ENCODE measurements at places on chromosomes 1 and 21.

DNA sequence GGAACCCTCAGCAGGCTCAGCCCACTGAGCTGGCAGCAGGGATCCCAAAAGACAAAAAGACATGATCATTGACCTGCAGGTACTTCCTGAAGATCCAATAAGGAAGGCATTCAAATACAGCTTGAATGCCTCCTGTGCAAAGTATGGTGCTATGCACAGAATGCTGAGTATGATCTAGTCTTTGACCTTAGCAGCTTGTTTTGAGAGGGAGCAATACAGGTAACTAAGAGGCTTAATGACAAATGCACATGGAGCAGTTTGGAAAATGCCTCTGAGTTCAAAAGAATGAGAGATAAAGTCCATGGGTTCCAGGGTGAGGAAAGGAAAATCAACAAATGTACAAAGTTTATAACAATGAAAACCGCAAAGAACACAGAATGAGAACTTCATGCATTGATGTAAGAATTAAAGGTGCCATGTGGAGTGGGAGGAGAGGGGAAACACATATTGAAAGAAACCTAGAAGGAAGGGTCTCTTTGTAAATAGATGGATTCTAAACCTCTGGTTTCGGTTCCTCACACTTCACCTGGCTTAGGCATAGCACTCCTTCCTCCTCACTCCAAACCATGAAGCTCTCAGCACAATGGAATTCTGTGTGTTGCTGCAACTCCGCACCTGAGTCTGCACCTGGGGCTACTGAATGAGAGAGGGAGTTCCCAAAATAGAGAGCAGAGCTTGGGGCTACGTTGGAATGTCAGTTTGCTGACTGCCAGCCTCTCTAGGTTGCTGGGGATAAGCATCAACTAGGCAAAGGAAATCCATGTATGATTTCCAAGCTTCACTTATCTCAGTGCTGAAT, 77.6 kb downstream of the PLXNA2 start:
- no peak for DNase-seq

- no peak for DNase-seq
These were observed 45.6 kb upstream of the CLIC4 start for GRCh38 chr1:24699628-24700027.

DNA sequence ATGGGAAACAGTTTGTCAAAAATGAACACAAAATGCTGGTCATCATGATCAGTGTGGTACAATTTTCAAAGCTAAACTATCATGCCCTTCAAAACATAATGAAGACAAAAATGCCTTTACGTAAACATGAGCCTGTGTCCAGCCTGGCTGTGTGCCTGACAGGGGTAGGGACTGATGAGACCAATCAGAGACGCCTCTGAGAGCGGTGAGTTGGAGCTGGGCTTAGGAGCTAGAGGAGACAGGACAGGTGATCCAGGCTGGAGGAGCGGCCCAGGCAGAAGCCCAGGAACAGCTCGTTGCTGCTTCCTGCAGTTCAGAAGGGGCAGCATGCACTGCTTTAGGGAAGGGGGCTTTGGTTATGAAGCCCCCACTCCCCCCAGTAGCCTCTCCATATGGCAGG, 70.0 kb downstream of the ARHGEF10L start:
- DNase-seq = no peak

DNA sequence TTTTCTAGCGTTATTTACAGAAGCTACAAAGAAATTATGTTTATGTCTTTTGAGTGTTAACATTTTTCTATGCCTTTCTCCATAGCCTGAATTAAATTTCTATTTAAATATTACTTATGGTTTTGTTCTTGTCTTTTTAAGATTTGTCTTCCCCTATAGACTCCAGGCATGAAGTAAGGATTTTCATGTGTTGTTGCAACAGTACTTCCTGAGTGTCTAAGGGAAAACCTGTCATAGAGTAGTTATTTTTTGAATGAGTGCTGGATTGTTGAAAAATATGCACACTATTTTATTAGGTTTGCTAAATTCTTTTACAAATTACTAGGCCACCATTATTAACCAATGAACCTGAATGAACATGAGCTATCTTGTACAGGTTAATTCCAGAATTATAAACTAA, 27.1 kb downstream of the SAMSN1 start:
- no peak for DNase-seq

GRCh38 chr1:111507411-111508201, 4.2 kb upstream of the ADORA3 start:
- DNase-seq = peak; percentile 57

DNA sequence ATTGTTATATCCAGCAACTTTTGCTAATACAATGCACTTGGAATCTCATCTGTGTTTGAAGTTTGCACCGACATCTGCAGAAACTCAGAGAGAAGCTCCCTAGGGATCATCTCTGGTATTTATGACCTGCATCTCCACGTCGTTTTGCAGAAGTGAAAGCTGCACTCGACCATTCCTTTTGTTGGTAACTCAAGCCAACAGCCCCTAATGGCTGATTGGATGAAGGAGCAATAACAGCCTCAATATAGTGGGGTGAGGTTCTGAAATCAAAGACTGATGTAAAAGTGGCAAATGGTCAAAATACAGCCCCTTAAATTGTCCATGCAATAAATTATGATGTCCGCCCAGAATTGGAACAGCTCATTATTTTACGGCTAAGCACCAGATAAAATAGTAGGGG, 344.2 kb upstream of the KAZN start:
- DNase-seq = no peak

- DNase-seq = no peak
These were observed 1.1 kb upstream of the TBX15 start for GRCh38 chr1:118989006-118989815.

DNA sequence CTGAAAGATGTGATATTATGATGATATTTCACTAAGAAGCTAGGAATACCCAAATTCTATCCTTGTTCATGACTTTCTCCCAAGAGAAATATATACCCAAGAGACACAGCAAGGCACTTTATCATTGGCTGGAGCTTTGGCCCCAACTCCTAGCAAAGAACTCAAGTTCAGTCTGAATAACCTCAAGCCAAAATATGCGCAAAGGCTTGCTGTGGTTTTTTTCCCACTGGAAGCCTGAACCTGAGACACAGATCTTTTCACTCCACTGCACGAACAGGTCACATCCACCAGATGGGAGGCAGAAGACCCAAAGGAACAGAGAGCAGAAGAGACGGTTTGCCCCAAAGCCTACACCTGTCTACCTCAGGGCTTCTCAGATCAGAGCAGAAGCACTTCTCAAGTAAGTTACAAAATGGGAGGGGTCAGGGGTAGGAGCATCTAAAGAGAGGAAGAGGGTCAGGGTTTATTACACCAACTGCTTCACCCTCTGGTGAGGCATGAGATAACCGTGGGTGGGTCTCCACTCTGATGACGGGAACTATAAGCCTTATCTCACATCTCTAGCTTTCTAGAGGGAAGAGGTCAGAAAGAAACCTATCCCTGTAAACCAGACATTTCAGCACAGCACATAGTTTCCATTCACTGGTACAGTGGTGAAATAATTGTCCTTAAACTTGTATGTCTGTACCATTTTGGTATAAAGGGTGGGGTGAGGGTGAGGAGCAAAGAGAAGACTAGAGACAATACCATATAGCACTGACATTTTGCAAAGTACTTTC, 17.1 kb upstream of the CDC42BPA start:
- no peak for DNase-seq

GRCh38 chr1:97640677-97641076, 280.2 kb downstream of the DPYD start:
- DNase-seq = no peak

DNA sequence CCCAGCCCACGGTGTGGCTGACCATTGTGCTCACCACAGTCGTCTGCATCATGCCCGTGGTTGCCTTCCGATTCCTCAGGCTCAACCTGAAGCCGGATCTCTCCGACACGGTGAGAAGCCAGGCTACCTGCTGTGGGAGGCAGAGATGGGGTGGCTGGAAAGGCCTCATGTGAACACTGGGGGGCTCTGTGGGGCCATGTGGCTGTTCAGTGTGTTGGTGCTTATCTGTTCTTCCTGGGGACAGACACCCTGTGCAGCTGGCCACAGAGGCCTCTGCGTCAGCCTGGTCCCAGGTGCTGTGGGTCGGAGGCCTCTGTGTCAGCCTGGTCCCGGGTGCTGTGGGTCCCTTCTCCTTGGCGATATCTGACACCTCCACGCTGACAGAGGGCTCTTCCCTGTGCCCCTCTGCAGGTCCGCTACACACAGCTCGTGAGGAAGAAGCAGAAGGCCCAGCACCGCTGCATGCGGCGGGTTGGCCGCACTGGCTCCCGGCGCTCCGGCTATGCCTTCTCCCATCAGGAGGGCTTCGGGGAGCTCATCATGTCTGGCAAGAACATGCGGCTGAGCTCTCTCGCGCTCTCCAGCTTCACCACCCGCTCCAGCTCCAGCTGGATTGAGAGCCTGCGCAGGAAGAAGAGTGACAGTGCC, 23.2 kb downstream of the ATP8B2 start:
- no peak for DNase-seq

- no peak for DNase-seq
These were observed 8.5 kb downstream of the IL23R start for GRCh38 chr1:67174716-67175284.

DNA sequence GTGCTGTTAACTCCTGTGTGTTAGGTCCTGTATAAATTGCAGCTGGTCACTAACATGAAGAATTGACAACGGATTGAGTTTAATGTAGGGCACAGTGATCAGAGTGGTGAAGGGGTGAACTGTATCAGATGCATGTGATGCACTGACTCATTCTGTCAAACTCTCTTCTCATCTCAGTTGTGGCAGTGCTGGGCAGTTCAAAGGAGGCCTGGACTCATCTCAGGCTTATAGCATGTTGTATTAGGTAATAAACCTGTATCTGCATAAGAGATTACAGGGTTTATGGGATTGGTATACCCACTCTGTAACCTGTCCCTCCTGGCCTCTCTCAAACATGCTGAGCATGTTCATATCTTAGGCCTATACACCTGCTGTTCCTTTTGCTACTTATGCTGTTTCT, 12.4 kb upstream of the GBP3 start:
- DNase-seq = no peak

- DNase-seq = peak; percentile 23
These were observed 59.5 kb upstream of the KDM4A start for GRCh38 chr1:43590388-43590925.

DNA sequence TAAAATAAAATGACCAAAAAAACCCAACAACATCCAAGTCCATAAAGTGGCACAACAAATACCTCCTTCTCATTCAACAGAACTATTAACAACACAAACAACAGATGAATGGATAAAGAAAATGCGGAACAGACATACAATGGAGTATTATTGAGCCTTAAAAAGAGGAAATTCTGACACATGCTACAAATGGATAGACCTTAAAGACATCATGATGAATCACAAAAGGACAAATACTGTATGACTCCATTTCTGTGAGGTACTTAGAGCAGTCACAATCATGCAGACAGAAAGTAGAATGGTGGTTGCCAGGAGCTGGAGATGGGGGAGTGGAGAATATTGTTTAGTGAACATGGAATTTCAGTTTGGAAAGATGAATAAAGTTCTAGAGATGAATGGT, 42.6 kb downstream of the EYA3 start:
- DNase-seq = no peak

- DNase-seq = no peak
These were observed 86.9 kb upstream of the GORAB start for GRCh38 chr1:170445096-170445495.

DNA sequence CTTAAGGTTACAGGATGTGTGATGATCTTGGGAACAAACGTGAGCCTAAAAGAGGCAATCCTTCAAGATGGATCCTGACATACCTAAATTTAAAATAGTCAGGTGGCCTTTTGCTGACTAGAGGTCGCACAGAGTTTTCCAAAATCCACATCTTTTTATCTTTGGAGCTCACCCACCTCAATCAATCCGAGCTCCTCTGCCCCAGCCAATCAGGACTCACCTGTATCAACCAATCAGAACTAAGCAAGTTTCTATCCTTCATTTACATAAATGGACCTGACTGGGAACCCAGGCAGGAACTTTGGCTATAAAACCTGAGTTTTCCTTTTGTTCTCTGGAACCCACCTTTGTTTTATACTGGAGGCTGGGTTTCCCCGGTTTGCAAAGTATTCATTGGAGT, 16.2 kb downstream of the DNAJC11 start:
- DNase-seq = no peak

DNA sequence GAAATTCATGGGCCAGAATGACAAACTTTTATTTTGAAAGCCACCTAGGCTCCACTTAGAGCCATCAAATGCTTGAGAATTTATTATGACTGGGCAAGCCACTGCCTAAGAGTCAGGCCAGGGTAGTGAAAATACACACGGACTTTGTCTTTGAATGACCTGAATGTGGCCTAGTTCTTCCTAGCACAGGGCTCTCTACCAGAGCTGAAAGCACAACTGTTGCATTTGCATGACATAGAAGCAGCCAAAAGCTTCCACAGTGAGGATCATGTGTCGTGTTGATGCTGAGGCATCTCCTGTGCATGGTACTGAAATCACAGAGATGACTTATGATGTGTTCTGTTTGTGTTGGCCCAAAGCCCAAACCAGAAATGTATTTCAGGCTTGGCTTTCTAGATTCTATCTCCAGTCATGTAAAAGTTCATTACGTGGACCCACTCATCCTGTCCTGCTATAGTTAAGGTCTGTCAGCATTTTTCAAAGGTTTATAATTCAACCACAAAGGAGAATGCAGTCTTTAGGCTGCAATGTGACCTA, 164.0 kb upstream of the UBE2U start:
- DNase-seq = peak; percentile 68

DNA sequence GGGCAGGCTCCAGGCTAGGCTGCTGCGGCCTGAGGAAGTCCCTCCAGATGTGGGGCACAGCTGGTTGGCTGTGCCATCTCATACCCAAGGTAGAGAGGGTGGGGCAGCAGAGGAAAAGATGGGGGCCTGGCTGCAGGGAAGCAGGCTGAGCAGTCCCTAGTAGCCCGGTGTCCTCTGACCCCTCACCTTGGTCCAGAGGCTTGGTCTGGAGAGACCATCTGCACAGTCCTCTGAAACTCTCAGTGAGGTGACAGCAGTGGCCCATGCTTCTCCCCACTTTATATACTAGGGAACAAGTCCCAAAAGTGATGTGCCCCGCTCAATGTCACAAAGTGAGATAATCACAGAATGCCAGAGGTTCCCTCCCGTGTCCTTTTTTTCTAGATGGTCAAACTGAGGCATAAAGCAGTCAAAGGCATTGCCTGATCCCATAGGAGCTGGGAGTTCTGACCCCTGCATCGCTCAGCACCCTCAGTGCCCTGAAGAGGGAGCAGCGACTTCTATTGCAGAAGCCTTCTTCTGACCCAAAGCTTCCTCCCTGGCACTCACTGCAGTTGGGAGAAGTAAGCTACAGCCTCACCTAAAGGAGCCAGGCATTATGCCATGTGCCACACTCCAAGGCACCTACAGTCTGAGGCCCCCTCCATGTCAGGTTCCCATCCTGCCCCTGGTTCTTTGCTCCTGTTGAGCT, 45.5 kb downstream of the TRABD2B start:
- no peak for DNase-seq

GRCh38 chr1:179300112-179300511, 6.5 kb downstream of the SOAT1 start:
- DNase-seq = no peak
